ENCODE measurements at places on chromosomes 11 and 22.

DNA sequence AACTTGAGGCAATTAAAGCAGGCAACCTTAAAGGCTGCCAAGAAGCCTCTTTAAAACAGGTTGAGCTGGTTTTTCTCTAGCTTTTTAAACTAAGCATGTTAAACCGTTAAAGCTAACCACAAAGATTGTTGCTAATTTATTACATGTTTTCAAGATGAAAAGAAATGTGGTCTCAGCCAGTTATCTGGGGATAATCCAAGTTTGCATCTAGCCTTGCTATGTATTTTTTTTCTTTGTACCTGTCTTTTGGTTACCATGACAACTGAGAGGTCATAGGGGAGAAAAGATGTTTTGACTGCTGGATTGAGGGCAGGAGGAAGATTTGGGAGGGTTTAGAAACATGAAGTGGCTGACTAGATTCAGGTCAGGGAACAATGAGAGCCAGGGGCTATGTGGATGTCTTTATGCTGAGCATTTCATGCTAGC is 19.2 kb upstream of the PGM2L1 start:
- DNase-seq, result no peak

DNA sequence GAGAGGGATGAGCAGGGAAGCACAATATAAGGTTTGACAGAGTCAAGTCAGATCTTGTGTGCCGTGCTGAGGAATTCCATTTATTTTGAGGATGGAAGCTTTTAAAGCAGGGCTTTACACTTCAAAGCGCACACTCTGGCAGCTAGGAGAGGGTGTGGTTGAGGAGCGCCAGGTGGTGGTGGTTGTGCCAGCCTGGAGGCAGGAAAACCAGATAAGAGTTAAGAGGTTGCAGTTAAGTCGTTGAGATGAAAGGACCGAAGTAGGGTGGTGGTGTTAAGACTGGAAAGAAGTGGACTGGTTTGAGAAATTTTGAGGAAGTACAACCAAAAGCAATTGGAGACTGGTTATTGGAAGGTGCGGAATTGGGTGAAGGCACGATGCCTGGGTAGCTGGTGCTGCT is 231.6 kb upstream of the TBCEL start:
- no peak for DNase-seq

DNA sequence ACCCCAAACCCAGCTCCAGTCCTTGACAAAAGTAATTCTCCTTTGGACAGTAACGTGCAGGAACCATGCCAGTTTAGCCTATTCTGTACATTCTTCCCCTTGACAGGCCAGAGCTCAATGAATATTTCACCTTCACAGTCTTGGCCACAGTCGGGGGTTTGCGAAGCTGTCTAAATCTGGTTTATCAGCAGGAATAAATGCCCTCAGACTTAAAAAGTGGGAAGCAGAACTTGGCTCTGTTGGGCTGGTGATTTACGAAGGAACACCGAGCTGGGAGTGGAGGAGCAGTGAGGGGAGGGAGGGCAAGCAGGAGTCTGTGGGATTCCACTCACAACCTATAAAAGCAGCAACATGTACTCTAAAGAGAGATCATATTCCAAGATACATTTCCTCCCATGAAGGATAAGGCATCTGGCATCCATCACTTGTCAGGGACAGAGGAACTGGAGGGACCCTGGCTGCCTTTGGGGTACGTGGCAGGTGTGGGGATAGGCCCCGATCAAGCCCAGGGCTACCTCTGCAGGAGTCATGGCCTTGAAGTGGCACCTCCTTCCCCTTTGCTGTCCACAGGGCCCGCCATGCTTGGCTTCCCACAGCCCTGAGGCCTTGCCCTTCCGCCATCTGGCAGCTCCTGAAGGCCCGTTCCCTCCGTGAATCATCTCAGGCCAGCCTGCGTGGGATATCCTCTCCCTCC is 154.3 kb downstream of the ADAMTS15 start:
- DNase-seq, result no peak

DNA sequence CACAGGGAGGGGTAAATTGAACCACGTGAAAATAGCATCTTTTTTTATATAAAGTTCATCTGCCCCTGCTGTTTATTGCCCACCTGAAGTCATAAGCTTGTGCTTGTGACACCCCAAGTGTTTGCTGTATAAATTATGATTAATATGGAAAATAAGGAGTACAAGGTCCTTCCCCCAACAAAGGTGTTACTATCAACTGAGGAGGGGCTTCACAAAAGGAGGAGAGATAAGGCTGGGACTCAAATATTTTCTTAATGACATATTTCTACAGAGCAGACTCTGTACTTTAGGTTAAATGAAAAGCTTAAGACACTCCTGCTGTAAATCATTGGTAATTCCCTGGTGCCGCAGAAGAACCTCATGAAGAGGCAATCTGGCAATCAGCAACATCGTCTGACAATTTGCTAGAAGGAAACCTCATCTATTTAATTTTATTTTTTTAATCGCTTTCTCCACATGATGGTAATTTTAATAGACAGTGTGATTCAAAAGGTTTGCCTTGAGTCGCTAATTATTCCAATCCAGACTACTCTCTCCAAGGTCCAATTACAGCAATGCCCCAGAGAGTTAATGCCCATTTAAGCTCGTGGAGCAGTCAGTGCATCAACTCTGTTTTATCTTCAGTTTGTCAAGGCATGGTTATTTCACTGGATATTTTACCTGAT is 1432.4 kb downstream of the FAM181B start:
- no peak for DNase-seq

GRCh38 chr11:101552888-101553287 is 30.9 kb downstream of the TRPC6 start:
- no peak for DNase-seq

GRCh38 chr22:45502215-45503049 is at the start of gene FBLN1:
TSS of gene FBLN1 (plus strand) at chr22:45502883. CDS start at chr22:45502986, 103 bp downstream.
- no peak for DNase-seq

DNA sequence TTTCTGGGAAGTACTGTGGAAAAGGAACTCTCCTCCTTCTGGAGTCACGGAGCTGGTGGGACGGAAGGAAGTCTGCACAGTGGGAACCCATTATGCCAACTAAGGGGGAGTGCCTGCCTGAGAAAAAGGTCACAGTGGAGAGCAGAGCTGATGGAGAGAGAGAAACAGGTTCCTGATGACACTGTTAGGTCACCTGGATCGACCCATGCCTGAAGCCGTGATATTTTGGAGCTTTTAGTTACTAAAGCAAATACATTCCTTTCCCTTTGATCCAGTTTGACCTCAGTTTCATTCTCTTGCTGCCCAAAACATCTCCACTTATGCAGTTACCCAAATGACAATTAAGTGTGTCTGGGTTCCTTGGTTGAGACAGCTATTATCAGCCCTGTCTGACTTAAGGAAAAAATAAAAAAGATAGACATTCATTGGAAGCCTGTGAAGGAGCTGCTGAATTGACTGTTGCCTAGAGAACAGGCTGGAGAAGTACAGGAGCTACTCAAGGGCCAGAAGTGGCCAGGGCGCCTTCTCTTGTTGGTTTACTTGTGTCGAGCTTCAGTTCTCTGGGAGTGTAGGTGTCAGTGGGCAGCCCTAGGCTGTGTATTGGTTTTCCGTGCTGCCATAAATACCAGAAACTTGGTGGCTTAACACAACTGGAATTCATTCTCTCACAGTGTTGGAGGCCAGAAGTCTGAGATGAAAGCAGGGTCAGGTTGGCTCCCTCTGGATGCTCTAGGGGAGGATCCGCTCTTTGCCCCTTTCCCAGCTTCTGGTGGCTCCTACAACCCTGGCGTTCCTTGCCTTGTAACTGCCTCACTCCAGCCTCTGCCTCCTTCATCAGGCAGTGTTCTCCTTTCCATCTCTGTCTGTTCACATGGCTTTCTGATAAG is 13.6 kb downstream of the MRGPRD start:
- no peak for DNase-seq

DNA sequence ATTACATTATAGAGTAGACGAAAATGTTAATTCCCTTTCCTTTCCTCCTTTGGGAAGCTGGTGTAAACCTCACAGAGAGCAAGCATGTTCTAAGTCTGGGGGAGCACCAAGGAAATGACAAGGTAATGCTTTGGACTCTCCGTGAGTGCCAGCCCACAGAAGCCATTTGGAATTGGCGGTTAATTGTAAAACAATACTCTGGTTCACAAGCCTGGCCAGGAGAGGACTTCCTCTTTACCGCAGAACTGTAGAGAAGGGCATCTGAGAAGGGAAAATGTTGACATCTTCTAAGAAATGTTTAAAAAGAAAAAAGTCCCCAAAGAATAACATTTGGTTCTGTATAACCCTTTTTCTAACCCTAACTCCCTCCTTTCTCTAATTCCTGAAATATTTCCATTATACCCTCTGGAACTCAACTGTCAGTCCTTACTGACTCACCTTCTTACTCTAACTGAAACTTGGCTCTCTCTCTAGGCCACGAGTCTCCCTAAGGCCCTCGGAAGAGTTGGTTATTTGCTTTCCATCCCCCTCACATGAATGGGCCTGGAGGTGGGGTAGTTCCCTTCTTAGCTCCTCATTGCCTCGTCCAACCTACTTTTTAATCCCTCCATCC is 379.8 kb downstream of the SOX6 start:
- no peak for DNase-seq

GRCh38 chr22:23251445-23252093 is 71.3 kb downstream of the BCR start:
- no peak for DNase-seq

- DNase-seq, result no peak
These were observed 53.5 kb downstream of the ENDOD1 start for GRCh38 chr11:95143106-95143681.

DNA sequence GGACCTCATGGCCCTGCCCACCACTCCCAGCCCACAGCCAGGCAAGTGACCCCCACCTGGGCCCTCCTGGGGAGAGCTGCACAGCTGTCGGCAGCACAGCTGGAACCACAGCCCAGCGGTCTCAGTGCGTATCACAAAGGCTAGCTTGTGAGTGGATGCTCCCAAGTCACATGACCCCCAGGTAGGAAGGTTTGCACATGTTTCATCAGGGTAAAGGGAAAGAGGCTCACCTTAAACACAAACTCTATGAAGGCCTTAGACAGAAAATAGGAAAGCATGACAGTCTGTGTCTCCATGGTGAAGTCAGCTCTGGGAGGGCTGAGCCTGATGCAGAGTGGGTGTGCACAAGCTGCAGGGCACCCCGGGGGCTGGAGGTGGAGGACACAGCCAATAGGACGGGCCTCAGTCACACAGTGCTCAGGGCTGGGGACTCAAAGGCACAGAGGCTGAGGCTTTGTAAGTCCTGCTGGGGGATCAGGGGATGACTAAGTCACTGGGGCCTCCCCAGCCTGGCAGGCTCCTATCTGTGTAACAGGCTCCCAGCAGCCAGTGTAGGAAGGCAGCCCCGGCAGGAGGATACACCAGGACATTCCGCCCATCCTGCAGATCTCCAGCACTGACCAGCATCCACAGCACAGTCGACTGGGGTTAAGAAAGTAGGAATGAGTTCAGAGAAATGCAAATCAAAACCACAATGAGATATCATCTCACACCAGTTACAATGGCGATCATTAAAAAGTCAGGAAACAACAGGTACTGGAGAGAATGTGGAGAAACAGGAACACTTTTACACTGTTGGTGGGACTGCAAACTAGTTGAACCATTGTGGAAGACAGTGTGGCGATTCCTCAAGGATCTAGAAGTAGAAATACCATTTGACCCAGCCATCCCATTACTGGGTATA is 22.0 kb downstream of the CELSR1 start:
- no peak for DNase-seq

DNA sequence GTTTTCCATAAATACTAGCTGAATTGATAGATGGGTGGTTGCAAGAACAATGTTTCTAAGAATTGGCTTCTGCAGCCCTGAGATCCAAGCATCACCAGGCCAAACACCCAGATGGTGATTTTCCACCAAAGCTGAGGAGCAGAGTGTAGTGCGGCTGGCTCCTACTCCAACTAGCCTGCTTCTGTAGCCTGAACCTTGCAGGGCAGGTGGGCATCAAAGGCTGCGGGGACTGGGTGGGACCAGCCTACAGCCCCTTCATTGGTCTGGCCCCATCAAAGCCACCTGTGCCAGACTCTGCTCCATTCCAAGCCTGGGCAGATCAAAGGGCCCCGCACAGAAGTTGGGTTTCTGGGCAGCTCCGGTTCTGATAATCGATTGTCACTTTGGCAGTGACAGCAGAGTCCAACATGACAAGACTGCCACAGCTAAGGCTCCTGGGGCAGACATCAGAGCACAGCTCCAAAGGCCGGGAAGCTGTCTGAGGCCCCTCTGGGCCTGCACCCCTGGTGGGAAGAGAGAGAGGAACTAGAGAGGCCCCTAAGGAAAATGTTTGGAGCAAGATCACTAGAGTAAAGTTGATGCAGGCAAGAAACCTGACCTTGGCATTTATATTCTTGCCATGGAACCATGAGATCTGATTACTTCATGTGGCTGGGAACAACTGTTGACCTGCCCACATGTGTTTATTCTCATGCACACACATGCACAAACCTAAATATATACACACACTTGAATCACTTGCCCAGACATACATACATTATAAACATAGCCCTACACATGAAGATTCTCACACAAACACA is 582.9 kb downstream of the INSC start:
- no peak for DNase-seq

GRCh38 chr11:83140691-83141455 is 16.1 kb upstream of the PCF11 start:
- DNase-seq, result no peak

DNA sequence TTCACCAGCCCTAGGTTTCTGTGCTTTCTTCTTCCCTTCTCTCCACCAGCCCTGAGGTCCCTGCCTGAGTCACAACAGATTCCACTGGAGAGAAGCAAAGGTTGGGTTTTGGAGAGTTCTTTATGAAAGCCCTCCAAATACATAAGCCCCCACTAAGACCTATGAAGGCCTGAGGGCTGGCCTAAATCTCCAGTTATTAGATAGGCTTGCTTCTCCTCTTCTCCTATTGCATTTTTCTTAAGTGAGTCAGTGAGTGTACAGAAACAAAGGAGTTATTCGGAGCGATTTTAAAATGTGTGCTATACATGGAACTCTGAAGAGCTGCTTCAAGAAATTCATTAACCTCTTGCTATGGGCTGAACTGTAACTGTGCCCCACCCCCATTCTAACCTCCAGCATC is 1057.3 kb downstream of the OPCML start:
- DNase-seq, result no peak

DNA sequence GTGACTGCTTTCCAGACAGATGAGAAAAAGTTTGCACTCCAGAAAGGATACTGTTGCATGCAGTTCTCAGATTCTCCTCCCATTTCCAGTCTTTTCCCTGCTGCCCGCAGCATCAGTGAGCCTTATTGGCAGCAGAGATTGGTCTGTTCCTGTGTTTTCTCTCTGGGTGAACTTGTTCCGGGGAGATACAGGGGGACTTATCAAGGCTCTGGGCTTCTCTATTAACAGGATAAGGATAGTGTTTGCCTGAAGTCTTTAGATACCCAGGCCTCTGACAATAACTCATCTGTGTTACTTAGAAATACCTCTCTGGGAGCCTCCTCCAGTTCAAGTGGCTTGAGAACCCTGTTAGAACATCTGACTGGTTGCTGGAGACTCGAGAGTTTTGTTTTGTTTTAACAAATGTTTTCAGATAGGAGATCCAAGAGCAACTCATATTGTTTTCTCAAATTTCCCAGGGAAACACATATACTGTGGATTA is 154.7 kb downstream of the BLID start:
- DNase-seq, result no peak

DNA sequence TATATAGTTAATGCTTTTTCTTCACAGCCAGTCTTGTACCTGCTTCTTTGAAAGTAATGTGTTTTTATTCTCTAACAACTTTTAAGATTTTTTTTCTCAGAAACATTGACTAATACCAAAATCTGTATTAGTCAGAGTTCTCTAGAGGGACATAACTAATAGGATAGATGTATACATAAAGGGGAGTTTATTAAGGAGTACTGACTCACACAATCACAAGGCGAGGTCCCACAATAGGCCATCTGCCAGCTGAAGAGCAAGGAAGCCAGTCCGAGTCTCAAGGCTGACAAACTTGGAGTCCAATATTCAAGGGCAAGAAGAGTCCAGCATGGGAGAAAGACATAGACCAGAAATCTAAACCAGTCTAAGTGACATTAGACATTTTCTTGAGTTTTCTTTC is 140.0 kb downstream of the RAB38 start:
- no peak for DNase-seq
